ENCODE measurements at places on chromosomes 3 and 15.
A peak's percentile ranks its signal among the peaks of the same experiment; 100 is the strongest.

GRCh38 chr15:78726870-78727551 is 84.3 kb downstream of the ADAMTS7 start:
- peak; percentile 33 for DNase-seq

- no peak for DNase-seq
Measured at GRCh38 chr3:126760541-126760940, 56.5 kb downstream of the CHCHD6 start.

GRCh38 chr3:96428097-96428496 is 386.3 kb upstream of the EPHA6 start:
- no peak for DNase-seq

DNA sequence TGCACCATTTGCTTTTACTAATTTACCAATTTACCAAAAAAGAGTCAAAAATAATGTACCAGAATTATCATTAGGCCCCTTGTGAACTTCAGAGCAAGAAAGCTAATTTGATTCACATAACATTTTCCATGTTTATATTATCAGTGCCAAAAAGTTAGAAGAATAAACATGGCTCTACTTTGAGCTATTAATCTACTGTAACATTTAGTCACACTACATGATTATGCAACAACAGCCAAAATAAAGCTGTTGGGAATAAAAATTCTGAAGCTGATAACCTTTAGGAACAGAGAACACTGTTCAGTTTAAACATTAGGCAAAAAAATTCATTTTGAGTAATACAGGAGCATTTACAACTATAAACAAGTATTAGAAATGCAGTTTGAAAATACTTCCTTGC is 63.6 kb downstream of the PROS1 start:
- no peak for DNase-seq

GRCh38 chr3:38004415-38005075 is 14.0 kb downstream of the VILL start:
- DNase-seq, result peak; percentile 79

- DNase-seq, result no peak
Measured at GRCh38 chr3:10928407-10928960, 64.1 kb upstream of the SLC6A1 start.

DNA sequence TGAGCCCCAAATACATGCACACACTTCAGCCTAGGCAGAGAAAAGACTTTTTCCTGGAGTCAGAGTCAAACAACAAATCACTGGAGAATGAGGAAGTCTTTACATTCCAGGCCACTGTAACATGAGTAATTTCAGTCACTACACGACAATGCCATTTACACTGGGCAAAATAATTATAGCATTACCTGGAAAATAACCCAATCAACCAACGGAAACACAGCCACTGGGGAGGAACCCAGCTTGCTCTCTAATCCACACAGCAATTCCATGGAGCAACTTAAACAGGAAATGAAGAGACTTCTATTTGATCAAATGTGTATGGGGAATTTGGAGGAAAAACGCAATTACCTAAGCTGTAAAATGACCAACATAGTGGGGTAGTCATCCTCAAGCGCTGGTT is 15.2 kb downstream of the FSTL1 start:
- DNase-seq, result no peak

- no peak for DNase-seq
Measured at GRCh38 chr3:167151636-167152035, 228.5 kb downstream of the ZBBX start.

GRCh38 chr3:194141415-194142155 is 5.6 kb downstream of the HES1 start:
- DNase-seq, result peak; percentile 82

DNA sequence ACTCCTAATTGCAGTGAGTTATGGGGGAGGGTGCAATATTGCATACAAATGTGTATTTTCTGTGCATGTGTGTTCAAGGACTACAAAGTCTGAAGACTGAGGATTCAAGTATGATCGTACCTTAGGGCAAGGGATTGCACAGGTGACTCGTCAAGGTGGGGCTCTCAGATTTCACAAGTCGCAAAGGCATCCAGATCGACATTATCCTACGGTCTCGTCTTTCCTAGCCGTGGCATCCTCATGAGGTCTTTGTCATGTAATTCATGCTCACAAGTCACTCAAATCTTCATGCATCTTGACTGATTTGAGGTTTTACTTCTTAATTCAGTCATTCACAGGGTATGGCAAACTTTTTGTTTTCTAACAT is 191.4 kb upstream of the HES1 start:
- DNase-seq, result no peak

DNA sequence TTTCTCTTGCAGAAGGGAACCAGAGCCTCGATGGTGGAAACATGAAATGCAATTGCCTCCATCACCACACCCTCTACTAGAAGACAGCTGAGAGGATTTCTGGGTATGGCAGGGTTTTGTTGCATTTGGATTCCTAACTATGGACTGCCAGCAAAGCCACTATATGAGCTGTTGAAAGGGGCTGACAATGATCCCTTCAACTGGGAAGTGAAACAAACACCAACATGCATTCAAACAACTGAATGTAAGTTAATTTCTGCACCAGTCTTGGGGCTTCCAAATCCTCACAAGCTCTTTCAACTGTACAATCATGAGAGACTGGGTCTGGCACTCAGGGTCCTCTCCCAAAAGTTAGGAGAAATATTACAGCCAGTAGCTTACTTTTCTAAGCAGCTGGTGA is 116.7 kb upstream of the PLCL2 start:
- DNase-seq, result peak; percentile 18

DNA sequence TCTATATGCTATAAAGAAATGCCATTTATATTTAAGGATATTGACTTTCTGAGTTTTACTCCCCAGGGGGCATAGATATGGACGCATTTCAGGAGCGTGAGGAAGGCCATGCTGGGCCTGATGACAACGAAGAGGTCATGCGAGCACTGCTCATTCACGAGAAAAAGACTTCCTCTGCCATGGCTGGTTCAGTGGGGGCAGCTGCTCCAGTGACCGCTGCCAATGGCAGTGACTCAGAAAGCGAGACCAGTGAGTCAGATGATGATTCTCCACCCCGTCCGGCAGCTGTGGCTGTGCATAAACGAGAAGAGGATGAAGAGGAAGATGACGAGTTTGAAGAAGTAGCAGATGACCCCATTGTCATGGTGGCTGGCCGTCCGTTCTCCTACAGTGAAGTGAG is 38.4 kb downstream of the GTF2E1 start:
- peak; percentile 91 for DNase-seq

- DNase-seq, result peak; percentile 48
Measured at GRCh38 chr3:171970301-171970788, 69.0 kb upstream of the FNDC3B start.

- DNase-seq, result no peak
Measured at GRCh38 chr3:57820479-57820878, 64.4 kb downstream of the SLMAP start.

GRCh38 chr3:21392526-21392925 is 358.5 kb downstream of the ZNF385D start:
- no peak for DNase-seq

GRCh38 chr3:34185301-34185700 is 386.9 kb downstream of the PDCD6IP start:
- DNase-seq, result no peak

GRCh38 chr3:101642441-101642840 is 34.5 kb downstream of the ZBTB11 start:
- DNase-seq, result no peak

DNA sequence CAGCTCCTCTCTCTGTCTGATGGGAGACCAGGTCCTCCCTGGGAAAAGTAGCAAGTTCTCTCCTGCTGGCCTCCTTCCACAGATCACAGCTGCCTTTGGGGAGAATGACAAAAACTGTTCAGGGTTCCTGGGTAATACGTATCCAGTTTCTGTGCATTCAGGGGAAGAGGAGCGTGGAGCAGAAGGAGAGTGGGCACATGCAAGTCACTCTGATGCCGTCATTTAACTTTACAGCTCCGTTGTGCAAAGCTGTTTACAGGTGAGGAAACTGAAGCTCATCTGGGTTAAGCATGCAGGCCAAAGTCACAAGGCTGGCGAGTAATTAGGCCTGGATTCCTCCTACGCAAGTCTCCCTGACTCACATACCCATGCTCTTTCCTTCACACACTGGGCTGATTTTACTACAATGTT is 7.5 kb upstream of the TM4SF1 start:
- DNase-seq, result peak; percentile 72

DNA sequence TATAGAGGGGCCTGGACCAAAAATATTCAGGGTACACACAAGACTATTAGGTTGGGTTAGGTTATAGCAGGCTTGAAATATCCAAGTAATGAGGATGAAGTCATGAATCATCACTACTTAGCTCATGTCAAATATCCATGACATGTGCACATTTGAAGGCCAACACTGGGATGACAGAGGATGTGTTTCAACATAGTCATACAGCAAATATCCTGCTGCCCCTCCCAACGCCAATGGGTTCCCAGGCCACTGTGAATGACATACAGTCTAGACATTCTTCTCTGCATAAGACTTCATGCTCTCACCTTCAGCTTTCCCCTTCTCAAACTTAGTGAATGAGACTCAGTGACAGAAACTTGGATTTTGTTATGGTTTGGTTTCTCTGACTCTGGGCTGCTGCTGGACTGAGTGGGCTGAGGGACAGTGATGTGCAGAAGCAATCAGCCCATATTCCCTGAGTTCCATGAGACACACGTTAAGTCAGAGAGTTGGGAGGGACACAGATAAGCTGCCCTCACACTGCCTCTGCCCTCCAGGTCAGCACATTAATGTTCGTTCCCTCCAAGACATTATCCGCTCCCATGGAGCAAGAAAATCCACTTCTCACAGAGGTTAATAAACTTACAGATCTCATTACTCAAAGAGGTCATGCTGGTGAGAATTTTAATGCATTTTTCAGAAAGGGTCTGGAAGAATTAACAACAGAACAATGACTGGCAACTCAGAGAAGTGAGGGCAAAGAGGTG is 15.4 kb downstream of the HOMER2 start:
- peak; percentile 25 for DNase-seq

- no peak for DNase-seq
Measured at GRCh38 chr15:73455876-73456275, 12.9 kb downstream of the REC114 start.

DNA sequence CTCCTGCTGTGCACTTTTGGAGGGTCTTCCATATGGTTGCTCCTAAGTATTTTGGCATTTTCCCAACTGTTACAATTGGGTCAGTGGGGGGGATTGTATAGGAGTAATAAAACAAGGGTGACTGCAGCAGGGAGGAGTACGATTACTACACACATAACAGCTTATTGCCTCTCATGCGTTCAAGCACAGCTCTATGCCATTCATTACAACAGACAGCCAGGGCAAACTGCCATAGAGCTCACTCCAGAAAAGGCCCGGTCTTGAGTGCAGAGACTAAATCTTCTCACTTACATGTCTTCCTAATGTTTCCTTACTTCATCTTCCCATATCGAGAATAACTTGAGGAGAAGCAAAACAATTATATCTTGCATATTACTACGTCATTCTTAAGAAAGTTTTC is 1.4 kb upstream of the CHMP2B start:
- DNase-seq, result no peak

- peak; percentile 67 for DNase-seq
Measured at GRCh38 chr3:69321301-69322157, 64.4 kb downstream of the FRMD4B start.

- no peak for DNase-seq
Measured at GRCh38 chr3:42042747-42043098, 48.4 kb upstream of the TRAK1 start.

- no peak for DNase-seq
Measured at GRCh38 chr15:74383695-74384565, 16.5 kb upstream of the CYP11A1 start.

DNA sequence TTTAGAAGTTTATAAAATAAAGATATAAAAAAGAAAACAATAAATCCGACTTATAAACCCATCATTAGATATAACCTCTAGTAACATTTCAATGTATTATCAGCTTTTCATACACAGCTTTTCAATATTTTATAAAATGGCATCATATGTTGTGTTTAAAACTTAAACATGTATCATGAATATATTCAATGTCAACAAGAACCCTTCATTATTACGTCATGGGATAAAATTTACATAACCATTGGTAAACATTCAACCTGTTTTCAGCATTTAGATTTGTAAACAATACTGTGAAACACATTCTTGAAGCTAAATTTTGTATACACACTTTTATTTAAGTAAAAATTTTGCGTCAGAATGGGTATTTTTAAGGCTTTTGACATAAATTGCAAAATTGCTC is 153.4 kb upstream of the SOX14 start:
- no peak for DNase-seq

- DNase-seq, result peak; percentile 12
Measured at GRCh38 chr15:69808756-69809155, 289.0 kb downstream of the TLE3 start.

DNA sequence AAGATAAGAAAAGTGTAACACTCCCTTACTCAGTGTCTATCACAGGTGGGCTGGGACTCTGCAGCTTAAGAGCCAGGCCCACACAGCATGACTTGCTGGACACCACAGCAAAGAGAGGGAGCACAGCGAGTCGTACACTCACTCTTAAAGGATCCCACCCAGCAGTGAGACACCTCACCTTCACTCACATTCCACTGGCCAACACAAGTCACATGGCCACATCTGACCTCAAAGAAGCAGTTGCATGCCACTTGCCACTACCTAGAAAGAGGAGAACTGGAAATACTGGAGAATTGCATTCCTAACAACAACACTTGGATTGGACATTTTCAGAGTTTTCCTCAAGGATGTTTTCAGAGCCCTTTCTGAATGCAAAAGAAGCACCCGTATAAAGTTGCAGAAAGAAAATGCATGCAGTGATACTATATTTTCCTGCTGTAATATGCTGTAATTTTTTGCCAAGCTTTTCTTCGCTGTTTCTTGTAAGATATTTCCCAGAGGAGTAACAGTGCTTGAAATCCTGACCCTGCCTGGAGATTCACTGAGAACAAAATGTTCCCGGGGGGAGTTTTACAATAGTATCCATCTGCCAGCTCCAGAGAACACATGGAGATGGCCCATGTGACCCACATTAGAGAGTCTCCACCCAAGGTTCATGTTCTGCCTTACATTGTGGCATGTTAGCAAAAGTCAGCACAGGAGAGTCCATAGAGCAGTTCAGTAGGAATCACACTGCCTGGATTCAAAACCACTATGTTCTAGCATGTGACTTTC is 42.2 kb downstream of the TRIM42 start:
- no peak for DNase-seq

DNA sequence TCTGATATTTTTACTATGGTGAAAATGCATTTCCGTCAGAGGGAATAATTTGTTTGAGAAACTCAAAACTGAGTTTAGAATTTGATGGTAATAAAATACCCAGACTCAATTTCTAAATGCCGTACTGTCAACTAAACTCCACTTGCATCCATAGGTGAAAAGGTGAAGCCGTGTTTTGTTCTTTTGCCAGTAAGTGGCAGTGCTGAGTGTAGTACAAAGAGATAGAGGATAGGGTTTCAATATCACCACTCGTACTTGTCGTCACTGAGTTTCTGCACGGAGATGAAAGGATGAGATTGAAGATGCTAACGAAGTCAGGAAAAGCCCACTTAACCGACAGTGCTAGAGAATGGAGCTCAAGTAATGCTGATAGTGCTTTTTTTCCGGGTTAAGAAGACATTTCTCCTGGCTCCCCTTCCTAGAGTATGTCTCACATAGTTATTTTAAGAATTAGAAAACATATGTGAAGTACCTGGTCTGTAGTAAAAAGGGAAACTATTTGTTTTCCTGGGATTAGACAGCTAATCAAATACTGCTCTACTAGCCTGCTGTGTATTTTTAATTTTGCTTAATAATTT is 345.1 kb downstream of the IL5RA start:
- DNase-seq, result no peak

All from suppressor macrophage (primary cell).